ENCODE measurements at places on chromosomes 4 and X.

GRCh38 chr4:173835903-173836302 lies 305.9 kb upstream of the HAND2 start:
- DNase-seq: no peak

GRCh38 chr4:122005064-122005755 lies 53.4 kb upstream of the TRPC3 start:
- no peak for DNase-seq

- no peak for DNase-seq
Measured at GRCh38 chr4:105147016-105147552, 408 bp downstream of the TET2 start.

- DNase-seq: no peak
Measured at GRCh38 chr4:154908168-154908567, 127.1 kb downstream of the RBM46 start.

DNA sequence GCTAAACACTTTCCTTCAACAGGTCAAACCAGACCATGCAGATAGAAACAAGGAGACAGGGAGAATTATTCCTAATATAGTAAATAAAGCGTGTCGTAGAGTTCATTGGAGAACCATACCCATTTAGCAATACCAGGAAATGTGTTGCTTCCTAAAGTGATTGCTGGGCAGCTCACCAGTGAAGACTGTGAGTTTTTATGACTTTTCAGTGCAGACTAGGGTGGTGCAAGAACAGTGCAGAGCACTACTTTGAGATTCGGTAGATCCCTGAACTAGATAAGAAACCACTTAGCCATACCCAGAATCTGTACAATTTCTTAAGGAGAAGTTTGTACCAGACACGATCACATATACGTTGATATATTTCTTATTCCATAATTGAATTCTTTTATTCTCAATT lies 87.4 kb downstream of the EMCN start:
- DNase-seq: no peak

DNA sequence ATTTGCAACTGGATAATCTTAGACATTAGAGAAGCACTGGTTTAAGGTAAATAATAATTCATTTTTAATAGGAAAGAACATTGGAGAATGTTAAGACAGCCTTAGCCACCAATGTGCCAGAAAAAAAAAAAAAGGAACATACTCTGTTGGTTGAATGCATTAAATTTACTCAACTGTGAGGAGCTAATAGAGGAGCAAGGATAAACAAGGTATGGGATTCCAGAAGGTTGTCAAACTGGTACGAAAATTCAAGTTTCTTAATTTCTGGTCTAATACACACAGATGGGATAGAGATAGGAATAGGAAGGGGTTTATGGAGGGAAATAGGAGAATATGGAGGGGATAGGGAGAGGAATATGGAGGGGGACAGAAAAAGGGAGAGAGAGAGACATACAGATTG lies 1096.6 kb downstream of the ARAP2 start:
- no peak for DNase-seq

GRCh38 chr4:41883988-41884734 lies 51.1 kb upstream of the TMEM33 start:
- no peak for DNase-seq

All from small intestine (tissue), 16 donors.